ENCODE measurements at places on chromosomes 7 and 10. TPM values are rescaled to one million over a fixed set of nuclear protein-coding genes. Genes with fewer than 3 reads are reported as not detected.
A peak's percentile ranks its signal among the peaks of the same experiment; 100 is the strongest.

The TAS2R4 gene
- 2.4 TPM for total RNA-seq

The LAMB1 gene
- 240 TPM for total RNA-seq

The ANLN gene
- 207 TPM for total RNA-seq

The MYO1G gene
- 0.39 TPM for total RNA-seq

The FAS gene
- total RNA-seq, result 3.1 TPM

The GATA3 gene
- total RNA-seq, result 8.2 TPM

The PRDX3 gene
- 114 TPM for total RNA-seq

DNA sequence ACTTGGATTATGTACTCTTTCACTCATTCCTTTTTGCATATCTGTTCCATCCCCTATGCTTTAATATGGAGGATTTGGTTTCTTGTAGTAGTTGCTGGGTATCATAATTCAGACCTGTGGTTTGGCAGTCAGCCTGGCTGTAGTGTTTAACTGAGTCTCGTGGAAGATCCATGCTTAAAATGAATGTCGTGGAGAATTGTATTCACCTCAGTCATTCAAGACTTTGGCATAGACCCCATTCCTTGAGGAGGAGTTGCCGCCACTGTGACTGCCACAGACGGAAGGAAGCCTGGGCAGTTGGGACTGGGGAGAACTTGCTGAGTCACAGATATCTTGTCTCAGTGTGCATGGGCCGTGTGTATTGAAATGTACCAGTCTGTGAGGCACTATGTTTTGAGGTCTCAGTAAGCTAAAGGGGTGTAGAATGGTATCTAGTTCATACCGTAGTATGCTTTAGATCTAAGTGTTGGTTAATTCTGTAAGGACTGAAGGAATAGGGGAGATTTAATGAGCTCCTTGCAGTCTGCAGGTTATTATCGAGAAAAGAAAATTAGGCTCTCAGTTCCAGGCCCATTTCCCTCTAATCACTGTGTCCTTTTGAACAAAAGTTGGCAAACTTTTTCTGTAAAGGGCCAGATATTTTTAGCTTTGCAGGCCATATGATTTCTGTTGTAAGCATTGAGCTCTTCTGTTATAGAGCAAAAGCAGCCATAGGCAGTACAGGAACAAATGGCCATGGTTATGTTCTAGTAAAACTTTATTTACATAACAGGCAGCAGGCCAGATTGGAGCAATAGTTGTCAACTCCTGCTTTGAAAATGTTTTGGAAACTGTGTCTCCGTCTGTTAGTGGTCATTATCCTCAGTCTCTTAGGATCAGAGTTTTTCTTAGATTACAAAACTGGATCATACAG is 76.8 kb downstream of the TPST1 start:
- H3K4me3 ChIP-seq, result no peak overlapping the region
- H3K27ac ChIP-seq, result no peak overlapping the region
- no peaks in the 10 kb centered on the region for H3K36me3 ChIP-seq
- H3K27me3 ChIP-seq, result no peaks in the 10 kb centered on the region
- DNase-seq, result no peak

DNA sequence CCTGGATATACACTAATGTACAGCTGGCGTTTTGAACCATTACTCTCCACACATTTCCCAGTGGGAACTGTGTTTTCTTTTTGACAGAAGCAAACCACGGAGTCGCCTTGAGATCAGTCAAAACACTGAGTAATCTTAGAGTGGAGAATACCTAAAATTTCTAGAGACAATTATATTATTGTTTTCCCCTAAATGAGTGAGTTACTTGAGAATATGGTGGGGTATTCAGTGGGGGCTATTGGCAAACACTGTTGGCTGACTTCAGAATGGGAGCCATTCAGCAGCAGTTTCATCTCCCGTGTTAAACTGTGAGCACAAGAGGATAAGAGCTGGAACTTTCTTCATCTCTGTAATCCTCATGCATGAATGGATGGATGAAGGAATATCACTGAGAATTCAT is 6.2 kb downstream of the IL2RA start:
- H3K36me3 ChIP-seq, result peaks cover 10% of the 10 kb centered on the region
- no peak overlapping the region for H3K27ac ChIP-seq
- H3K4me1 ChIP-seq, result peaks cover 32% of the 10 kb centered on the region
- no peak for DNase-seq
- no peak overlapping the region for H3K4me3 ChIP-seq

GRCh38 chr7:105584165-105584564 is 2.9 kb upstream of the EFCAB10 start:
- peaks cover 6% of the 10 kb centered on the region for H3K36me3 ChIP-seq
- H3K27ac ChIP-seq, result no peak overlapping the region
- no peaks in the 10 kb centered on the region for H3K27me3 ChIP-seq
- no peaks in the 10 kb centered on the region for H3K4me1 ChIP-seq
- no peak for DNase-seq

DNA sequence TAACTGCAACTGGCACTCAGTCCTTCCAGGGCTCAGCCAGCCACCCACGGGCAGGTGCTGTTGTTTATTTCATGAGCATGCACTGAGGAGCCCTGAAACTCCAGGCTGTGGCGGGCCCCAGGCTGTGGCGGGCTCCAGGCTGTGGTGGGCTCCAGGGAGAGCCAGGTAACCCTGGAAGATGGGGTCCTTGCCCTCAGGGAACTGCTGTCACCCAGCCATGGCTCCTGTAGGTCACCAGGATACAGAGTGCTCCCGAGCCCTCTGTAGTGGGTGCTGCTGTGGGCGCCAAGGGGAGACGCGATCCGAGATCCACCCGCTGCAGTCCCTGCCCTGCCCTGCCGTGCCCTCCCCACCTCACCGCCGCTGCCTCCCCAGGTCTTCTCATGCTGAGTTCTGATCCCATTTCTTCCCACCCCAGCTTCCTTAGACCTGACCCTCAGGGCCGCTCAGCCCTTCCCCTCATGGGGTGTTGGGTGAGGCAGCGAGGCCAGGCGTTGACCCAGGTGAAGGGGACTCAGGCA is 29.6 kb downstream of the LRRC27 start:
- no peaks in the 10 kb centered on the region for H3K27me3 ChIP-seq
- H3K36me3 ChIP-seq, result peaks cover 5% of the 10 kb centered on the region
- no peak for DNase-seq
- no peaks in the 10 kb centered on the region for H3K4me1 ChIP-seq

DNA sequence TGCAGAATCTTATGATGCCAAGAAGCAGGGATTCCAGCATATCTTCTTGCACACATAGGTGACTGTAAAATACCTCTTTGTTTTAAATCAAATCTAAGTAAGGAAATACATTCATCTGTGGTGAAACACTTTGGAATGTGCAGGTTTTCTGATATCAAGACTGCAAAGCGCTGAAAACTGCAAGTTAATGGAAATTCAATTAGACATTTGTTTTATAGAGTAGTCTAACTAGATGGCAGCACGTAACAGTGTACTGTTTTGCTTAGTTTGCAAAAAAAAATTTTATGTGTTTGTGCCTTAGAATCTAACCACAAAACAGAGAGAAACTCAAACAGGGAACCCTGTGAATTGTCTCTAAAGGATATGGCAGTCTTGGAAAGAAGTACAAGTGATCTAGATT is 259.2 kb downstream of the HDAC9 start:
- peaks cover 3% of the 10 kb centered on the region for H3K36me3 ChIP-seq
- no peak for DNase-seq
- no peaks in the 10 kb centered on the region for H3K27me3 ChIP-seq
- H3K27ac ChIP-seq, result no peak overlapping the region
- H3K4me3 ChIP-seq, result no peak overlapping the region

- H3K4me3 ChIP-seq, result peak overlapping the region; percentile 21
- H3K4me1 ChIP-seq, result no peaks in the 10 kb centered on the region
- peaks cover 28% of the 10 kb centered on the region for H3K27me3 ChIP-seq
- no peak overlapping the region for H3K27ac ChIP-seq
These were observed 251.7 kb upstream of the MYO3A start for GRCh38 chr10:25682203-25682851.

- H3K4me3 ChIP-seq, result peak overlapping the region; percentile 7
- H3K27me3 ChIP-seq, result peaks cover 11% of the 10 kb centered on the region
- H3K27ac ChIP-seq, result peak overlapping the region; percentile 22
- peaks cover 20% of the 10 kb centered on the region for H3K36me3 ChIP-seq
- peaks cover 19% of the 10 kb centered on the region for H3K4me1 ChIP-seq
- DNase-seq, result peak; percentile 54
These were observed 18.4 kb downstream of the ADAM8 start for GRCh38 chr10:133258066-133258817.

DNA sequence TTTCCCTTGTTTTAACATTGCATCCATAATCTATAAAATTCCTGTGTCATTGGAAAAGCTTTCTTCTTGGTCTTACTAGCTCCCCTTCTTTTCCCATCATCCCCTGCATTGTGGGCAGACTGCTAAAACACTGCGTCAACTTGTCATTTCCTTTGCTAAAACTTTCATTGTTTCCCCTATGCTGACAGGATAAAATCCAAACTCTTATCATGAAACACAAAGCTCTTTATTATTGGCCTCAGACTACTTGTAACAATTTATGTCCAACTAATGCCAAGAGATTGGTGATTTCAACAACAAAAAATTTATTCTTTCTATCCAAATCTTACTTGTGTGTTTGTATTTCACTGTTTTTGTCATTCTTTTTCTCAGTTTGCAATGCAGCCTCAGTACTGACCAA is 339.1 kb downstream of the HGF start:
- no peaks in the 10 kb centered on the region for H3K27me3 ChIP-seq
- no peak overlapping the region for H3K27ac ChIP-seq
- DNase-seq, result no peak
- H3K36me3 ChIP-seq, result no peaks in the 10 kb centered on the region

DNA sequence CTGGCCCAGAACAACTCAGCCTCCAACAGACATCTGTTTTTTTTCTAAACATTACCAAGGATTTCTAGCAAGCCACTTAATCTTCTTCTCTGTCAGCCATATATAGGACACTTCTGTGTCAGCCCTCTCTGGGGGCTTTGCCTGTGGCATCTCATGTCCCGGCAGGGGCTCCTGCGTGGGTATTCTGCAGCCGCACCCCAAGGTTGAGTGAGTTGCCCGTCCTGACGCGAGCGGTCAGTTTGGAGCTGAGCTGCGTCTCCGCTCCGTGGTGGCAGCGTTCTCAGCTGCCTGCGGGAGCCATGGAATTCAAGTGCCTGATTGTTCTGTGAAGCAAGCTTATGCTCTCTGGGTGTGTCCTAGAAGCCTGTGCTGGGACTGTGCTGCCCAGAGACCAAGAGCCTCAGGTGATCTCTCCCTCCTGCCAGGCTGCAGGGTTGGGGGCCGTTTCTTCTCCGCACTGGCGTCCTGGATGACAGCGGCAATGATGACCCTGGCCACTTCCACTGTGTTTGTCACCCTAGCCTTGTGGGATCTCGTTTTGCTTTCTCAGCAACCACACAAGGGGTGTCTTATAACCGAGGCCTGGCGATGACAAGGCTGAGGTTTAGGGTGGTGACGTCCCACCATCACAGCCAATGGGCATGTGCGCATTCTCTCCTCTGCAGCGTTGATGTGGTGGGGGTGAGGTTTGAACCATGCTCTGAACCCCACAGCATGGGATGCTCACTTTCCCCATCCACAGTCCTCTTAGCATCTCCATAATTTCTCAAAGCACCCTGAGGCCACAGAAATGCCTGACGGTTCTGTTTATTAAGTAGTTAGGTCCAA is 612.6 kb upstream of the FOXK1 start:
- no peak for DNase-seq
- H3K27me3 ChIP-seq, result no peaks in the 10 kb centered on the region
- H3K36me3 ChIP-seq, result no peaks in the 10 kb centered on the region

DNA sequence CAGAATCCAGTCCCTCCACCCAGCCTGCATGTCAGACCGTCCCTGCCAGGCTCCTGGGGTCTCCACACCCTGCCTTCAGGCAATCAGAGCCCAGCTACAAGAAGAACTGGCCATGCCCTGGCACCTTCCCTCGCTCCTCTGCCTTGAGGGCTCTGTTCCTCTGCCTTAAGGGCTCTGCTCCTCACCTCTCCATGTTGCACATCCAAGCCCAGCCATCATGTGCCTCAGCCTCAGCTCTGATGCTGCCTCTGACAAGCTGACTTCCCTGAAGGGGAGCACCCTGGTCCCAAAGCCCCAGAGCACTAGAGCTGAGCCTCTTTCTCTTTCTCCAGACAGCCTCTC is 50.3 kb upstream of the ANTXRL start:
- peaks cover 91% of the 10 kb centered on the region for H3K27me3 ChIP-seq
- H3K36me3 ChIP-seq, result no peaks in the 10 kb centered on the region
- H3K4me1 ChIP-seq, result no peaks in the 10 kb centered on the region
- no peak overlapping the region for H3K4me3 ChIP-seq
- DNase-seq, result no peak

- no peaks in the 10 kb centered on the region for H3K36me3 ChIP-seq
- H3K27me3 ChIP-seq, result no peaks in the 10 kb centered on the region
- no peak for DNase-seq
- no peak overlapping the region for H3K27ac ChIP-seq
- no peaks in the 10 kb centered on the region for H3K4me1 ChIP-seq
These were observed 221.0 kb upstream of the KLF6 start for GRCh38 chr10:4006051-4006450.

DNA sequence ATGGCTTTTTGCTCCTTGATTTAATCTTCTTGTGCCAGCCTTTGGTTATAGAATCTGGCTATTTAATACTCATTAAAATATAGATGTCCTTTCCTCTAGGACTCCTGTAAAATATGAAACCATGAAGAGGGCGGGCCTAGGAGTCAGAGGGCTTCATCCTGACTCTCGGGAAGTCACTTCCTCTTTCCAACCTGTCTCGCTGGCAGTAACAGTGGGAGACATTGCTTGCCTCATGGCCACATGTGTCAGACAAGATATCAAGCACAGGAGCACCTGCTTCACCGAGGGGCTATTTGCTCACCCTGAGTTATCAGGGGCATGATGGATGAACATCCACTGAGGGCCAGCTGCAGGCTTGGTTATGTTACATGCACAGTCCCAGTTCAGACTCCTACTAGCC is 31.0 kb downstream of the SLIT1 start:
- H3K36me3 ChIP-seq, result no peaks in the 10 kb centered on the region
- peaks cover 70% of the 10 kb centered on the region for H3K27me3 ChIP-seq
- H3K4me3 ChIP-seq, result no peak overlapping the region
- DNase-seq, result no peak

DNA sequence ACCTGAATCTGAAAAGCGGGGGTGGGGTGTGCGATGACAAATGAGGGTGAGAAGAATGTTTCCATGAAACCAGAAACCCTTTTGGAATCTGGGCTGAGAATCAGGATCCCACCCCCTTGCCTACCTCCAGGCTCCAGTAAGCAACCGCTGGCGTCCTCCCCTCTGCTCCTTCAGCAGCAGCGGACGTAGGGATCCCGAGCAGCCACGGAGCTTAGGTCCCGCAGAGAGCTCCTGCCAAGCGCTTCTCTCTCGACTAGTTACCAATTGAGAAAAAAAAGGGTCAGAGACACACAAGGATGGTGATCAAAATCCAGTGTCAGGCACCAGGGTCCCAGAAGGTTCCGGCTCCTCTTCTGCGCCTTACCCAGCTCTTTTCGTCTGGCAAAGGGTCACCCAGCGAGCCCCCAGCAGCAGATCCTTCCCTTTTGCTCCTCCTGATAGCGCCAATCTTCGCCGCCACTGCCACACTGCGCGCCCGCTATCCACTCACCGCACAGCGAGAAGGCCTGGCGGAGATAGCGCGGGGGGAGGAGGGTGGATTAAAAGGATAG is 733.5 kb downstream of the ZWINT start:
- H3K4me1 ChIP-seq, result no peaks in the 10 kb centered on the region
- H3K36me3 ChIP-seq, result no peaks in the 10 kb centered on the region
- H3K27ac ChIP-seq, result no peak overlapping the region

- peaks cover 18% of the 10 kb centered on the region for H3K4me1 ChIP-seq
- no peak overlapping the region for H3K27ac ChIP-seq
- H3K36me3 ChIP-seq, result no peaks in the 10 kb centered on the region
- H3K27me3 ChIP-seq, result no peaks in the 10 kb centered on the region
- no peak for DNase-seq
These were observed 203.8 kb upstream of the ZMIZ1 start for GRCh38 chr10:78864761-78865537.

Measured in Calu3 (cell line).